CD4-positive, alpha-beta T cell treated with Interleukin-17A for 1 hour (primary cell): ENCODE measurements at places on chromosomes 5 and 9.
A peak's percentile ranks its signal among the peaks of the same experiment; 100 is the strongest.

DNA sequence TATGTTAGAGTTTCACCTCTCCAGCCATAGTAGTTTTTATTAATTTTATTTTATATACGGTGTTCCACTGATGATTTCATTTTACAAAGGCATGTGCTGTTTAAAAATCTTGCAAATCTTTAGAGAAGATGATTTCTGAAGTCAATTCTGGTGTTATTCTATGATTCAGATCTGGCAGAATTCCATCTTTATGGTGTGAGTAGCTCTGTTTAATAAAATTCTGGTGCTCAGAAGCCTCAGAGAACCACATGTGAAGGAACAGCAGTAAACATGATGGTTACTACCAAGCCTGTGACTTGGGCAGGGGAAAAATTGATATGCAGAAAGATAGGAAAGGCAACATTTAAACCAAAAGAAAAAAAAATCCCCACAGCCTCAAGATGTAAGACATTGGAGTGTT is 299.7 kb downstream of the NPR3 start:
- no peak for DNase-seq

- no peak for DNase-seq
These were observed 242.2 kb upstream of the ACTBL2 start for GRCh38 chr5:57724836-57725235.

GRCh38 chr5:32866138-32866537 is 155.0 kb downstream of the NPR3 start:
- DNase-seq, result no peak

- DNase-seq, result peak; percentile 14
These were observed 40.7 kb downstream of the F2RL2 start for GRCh38 chr5:76582230-76583162.

DNA sequence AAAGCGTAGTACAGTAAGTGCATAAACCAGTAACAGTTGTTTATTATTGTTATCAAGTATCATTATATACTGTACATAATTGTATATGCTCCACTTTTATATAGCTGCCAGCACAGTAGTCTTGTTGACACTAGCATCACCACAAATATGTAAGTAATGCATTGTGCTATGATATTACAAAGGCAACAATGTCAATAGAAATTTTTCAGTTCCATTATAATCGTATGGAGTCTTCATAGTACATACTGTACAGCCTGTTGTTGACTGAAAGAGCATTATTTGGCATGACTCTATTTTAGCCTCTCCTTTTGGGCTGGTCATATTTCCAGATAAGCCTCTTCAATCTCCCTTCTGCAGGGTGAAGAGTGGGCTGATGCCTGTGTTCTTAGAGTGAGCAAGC is 40.4 kb downstream of the CFAP95 start:
- no peak for DNase-seq

DNA sequence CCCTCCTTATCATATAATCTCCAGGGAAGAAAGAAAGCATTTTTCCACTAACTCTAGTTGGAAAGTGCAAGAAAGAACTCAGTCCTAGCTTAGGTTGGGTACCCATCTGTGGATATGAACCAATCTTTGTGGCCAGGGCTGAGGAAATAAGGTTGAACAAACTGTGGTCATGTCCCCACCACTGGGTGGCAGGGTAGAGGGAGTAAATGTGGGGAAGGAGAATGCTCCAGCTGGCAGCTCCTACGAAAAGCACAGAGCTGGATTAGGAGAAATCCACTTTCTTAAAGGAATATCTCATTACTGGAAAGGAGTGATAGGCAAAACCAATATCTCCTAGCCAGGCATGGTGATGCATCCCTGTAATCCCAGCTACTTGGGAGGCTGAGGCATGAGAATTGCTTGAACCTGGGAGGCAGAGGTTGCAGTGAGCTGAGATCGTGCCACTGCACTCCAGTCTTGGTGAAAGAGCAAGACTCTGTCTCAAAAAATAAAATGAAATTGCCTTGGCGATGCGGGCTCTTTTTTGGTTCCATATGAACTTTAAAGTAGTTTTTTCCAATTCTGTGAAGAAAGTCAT is 175.1 kb downstream of the CCDC192 start:
- DNase-seq, result no peak

DNA sequence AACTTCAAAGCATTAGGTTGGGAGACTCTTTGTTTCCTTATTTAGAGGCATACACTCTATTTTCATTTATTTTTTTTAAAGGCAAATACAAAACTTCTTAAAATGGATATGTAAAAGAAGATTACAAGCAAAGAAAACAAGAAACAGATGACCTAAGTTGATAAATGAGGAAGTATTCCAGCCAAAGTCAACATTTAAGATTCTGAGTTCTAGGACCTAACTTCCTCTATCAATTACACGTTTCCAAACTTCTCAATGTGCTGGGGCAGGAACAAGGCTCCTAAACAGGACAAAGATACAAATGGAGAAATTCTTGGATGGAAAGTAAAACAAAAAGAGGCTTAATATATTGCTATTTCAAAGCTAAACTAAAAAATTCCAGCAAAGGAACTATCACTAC is 89.5 kb downstream of the TLE1 start:
- no peak for DNase-seq

DNA sequence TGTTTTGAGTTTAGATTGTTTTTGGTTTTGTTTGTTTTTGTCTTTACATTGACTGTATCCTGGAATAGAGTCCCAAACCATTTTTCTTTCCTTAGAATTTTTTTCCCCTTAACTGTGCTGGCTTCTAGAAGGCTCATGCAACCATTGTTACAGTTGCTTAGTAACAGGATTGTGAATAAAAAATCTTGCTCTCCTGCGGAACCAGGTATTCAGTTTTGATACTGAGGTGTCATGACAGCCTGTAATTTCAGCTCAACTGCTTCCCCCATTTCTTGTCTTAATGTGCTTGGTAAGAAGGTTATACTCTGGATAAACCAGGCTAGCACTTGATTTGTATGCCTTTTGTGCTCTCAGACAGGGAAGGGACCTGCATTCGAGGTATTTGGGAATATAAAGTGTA is 42.1 kb downstream of the FOCAD start:
- DNase-seq, result no peak

GRCh38 chr5:145975361-145976066 is 39.1 kb downstream of the SH3RF2 start:
- no peak for DNase-seq

GRCh38 chr5:156386976-156387375 is 60.0 kb downstream of the SGCD start:
- no peak for DNase-seq

DNA sequence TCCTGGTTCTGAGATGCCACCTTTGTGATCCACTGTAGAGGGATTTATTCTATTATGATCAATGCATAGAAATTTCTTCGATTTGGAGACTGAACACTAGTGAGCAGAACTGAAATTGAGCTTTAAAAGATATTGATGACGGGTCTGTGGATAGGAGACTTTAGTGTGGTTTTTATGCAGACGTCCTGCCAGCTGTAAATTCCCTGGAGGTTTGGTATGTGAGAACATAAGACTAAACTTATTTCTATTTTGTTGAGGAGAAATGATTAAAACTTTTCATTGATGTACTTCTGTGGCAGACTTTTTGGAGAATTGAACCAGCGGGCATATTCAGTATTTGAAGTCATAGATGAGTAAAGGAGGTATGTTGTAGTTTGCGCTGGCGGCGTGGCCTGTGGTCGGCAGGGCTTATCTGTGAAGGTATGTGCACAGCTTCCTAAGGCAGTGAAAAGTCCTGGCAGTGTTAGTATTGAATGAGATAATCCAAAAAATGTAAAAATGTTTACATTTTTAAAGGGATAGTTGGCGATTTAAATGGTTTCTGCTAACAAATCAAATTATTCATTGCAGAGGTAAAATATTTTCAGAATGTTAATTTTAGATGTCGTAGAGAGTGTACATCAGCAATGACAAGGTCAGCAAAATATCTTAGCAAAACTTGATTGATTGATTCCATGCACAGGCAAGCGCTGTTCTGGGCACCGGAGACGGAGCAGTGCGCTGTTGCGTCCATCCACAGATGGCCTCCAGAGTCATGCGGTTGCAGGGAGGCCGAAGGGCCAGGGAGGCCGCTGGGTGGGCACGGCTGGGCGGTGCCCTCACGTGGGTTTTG is 20.4 kb downstream of the TENT4A start:
- no peak for DNase-seq

DNA sequence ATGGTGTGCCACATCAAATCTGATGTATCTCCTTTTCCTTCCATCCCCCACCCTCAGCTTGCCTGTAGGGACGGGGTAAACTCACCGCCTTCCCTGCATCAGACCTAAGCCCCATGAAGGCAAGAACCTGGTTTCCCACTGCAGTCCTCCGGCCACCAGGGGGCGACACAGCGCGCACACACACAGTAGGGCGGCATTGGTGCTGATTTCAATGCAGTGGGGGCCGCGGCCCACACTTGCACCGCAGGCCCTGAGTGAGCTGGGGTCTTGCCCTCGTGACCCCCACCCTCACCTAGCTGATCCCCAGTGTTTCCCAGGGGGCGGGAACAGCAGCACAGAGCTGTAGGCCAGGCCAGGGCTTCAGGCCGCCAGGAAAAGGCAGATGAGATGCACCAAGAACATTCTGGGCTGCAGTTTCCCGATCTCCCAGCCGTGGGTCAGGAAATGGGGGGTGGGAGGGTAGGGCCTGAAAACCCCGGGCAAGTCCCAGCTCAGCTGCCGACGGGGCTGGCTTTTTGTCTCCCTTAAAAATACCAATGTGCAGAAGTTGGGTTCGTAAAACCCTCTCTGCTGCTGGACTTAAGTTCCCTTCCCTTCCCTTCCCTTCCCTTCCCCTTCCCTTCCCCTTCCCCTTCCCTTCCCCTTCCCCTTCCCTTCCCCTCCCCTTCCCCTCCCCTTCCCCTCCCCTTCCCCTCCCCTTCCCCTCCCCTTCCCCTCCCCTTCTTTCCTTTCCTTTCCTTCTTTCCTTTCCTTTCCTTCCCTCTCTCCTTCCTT is 19.5 kb downstream of the FAM163B start:
- DNase-seq, result peak; percentile 45

GRCh38 chr5:176788941-176789872 is 21.2 kb upstream of the UNC5A start:
- DNase-seq, result no peak

- DNase-seq, result no peak
These were observed 11.1 kb upstream of the CTSL start for GRCh38 chr9:87714819-87715218.

- no peak for DNase-seq
These were observed 2.8 kb upstream of the CCDC125 start for GRCh38 chr5:69335341-69335935.

DNA sequence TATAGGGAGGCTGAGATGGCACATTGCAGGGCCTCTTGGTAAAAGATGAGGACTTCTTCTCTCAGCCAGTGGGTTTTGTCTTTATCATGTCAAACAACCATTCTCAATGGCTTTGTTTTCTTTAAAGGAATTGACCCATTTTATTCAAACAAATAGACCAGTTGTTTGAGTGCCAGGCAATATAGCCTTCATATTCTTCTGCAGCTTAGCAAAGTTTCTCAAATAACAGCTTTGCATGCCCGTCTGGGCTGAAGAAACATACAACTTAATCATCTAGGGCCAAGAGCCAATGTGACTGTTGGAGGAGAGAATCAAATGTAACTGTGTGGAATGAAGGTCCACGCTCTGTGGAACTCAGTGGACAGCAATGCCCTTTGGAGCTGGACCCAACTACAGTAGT is 57.4 kb upstream of the ADRA1B start:
- DNase-seq, result no peak

DNA sequence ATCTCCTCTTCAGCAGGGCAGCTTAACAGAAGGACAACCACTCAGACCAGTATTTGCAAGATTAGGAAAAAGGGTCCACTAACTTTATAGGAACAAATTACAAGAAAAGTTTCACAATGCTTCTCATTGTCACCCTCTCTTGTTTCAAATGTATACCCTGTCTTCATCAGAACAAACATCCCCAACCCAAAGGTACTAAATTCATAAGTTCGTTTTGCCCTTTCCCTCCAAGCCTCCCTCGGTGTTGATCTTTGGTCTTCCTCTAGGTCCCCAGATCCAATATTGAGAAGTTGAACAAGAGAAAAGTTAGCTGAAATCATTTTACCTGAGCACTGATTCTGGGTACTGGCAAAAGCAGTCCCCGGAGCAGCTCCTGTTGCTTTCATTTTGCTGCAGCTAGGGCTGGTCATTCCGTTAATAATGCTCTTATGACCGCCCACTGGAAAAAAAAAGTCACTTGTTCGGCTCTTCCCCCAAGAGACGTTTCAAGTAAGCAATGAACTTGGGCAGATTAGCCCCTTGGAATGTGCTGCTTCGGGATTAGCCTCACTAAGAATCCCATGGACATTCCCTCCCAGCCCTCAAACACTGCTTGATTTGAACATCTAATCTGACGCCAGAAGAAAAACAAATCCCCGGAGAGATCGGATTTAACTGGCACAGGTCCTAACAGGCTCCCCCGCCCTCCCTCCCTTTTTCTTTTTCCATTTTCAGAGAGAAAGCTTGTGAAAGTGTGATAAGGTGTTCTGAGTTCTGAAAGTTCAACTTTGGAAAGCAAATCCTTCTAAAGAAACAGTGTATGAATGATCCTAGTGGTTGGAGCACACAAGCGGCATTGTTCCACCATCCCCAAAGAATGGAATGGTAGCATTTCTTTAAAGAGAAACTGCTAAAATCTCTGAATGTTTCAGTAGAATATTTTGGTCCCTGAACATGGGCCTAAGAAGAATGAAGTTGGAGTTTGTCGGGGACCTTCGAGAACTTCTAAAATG is 252.5 kb downstream of the TRPM3 start:
- DNase-seq, result no peak

DNA sequence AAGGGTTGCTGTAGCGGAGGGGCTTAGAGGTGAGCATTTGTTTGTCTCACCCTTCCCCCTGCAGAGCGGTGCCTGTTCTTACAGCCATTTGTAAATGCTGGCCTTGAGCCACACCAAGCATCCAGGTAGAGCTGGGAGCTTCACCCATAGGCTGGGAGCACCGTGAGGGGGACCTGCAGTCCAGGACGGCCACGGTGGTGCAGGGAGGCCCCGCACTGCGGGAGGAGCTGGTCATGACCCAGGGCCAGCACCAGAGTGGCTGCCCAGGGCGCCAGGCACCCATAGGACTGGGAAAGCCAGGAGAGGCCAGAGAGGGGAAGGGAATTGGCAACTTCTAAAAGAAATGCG is 197.3 kb upstream of the ADAMTS16 start:
- DNase-seq, result no peak

GRCh38 chr5:126961128-126961527 is 69.2 kb downstream of the MARCHF3 start:
- no peak for DNase-seq

GRCh38 chr9:89109666-89110065 is 69.0 kb downstream of the SHC3 start:
- no peak for DNase-seq

DNA sequence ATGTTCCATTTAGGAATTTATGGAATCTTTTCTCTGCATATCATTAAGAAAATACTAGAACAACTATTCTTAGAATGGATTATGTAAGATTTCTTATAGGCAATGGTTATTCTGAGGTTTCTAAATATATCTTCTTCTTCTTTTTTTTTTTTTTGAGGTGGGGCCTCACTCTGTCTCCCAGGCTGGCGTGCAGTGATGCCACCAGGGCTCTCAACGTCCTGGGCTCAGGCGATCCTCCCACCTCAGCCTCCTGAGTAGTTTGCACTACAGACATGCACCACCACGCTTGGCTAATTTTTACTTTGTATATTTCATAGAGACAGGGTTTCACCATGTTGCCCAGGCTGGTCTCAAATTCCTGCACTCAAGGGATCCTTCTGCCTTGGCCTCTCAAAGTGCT is 137.2 kb downstream of the SREK1 start:
- no peak for DNase-seq
